ENCODE measurements at places on chromosomes 7 and 10. TPM values are rescaled to one million over a fixed set of nuclear protein-coding genes. Genes with fewer than 3 reads are reported as not detected.
A peak's percentile ranks its signal among the peaks of the same experiment; 100 is the strongest.

DNA sequence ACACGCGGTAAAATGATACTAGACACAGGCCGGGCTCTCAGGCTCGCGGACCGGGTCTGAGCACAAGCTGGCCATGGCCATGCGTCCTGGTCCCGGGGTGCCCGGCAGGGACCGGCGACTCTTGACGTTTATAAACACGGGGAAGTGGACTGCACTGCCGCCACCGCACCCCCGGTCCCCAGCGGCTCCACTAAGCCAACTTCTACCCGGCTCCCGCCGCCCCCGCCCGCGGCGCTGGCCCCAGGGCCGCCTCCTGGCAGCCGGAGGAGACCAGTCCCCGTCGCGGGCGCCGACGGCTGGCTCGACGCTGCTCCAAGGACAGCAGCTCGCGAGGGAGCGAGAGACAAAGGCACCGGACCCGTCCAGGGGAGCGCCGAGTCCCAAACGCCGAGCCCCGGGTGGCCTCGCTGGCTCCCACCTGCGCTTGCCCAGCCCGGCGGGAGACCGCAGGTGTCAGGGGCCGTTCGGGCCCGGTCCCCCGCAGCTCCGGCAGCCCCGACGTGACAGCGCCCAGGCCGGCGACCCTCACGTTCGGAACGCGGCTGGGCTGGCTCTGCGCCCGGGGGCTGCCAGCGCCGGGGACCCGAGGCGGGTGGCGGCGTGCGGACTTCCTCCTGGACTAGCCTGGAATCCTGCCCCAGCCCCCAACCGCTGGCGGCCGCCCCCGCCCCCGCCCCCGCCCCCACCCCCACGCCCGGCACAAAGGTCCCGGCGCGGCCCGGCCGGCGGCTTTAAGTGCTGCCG lies 517 bp downstream of the ITGB1 start:
- no peak for DNase-seq

The INHBA gene
- 65.2 TPM for total RNA-seq

DNA sequence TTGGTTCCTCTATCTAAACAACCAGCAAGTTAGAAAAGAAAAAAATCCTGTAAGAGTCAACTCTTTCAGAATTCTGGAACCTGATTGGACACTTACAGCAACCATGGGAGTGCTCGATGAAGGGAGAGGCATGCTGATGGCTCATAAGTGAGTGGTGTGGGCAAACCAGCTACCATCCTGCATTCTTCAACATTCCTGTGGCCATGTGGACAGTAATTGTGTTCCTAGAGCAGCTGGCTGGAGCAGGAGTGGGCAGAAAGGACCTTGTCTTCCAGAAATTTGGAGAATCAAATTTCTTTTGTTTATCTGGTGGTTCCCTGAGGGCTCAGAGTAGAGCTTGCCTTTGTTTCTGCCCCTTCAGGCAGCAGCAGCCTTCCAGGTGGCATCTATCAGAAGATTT lies 22.5 kb upstream of the MYL7 start:
- DNase-seq, result peak; percentile 80

DNA sequence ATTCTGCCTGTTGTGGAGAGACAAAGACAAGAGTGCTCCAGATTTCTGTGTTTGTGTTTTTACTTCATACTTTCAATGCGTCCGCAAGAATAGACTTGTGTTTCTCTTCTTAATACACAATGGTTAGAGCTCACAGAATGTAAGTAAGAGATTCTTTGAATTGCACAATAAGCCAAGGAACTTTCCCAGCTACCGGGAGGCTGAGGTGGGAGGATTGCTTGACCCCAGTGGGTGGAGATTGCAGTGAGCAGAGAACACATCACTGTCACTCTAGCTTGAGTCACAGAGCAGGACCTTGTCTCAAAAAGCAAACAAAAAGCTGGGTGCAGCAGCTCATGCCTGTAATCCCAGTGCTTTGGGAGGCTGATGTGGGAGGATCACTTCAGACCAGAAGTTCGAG lies 250.7 kb upstream of the MYO3A start:
- no peak for DNase-seq

DNA sequence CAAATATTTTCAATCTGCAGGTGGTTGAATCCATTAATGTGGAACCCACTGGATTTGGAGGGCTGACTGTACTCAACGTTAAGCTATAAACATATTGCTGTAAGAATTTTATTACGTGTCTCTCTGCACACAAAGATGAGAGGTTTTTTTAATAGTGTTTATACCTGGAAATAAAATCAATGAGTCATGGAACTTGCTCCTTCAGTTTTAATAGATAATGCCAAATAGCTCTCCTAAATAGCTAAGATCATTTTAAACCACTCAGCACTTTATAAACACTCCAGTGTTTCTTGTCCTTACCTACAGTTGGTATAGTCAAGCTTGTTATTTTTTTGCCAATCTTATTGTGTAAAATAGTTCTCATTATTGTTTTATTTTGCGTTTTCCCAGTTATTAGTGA lies 455.6 kb upstream of the FZD8 start:
- DNase-seq, result no peak

GRCh38 chr7:64807731-64808365 lies 13.6 kb downstream of the ZNF138 start:
- DNase-seq, result no peak

GRCh38 chr7:57404343-57404966 lies 45.5 kb upstream of the ZNF716 start:
- no peak for DNase-seq

The TDRD1 gene
- 0.64 TPM for total RNA-seq
